MCF 10A (cell line): ENCODE measurements at places on chromosomes 11 and 22.
A peak's percentile ranks its signal among the peaks of the same experiment; 100 is the strongest.

DNA sequence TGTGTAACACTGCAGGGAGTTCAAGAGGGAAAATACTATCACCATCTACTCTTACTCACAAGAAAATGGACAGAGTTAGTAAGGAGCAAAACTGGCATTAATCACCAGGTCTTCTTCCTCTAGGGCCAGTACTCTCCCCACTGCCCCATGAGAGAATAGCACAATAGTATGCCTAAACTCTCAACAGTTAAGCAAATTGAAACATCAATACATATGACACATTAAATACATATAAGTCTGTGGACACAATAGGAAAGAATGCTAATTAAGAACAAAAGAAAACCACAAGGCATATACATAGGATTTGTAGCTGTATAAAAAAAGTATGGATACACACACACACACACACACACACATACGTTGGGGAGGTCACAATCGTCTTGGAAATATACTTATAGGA lies 197.9 kb upstream of the BDNF start:
- H3K27me3 ChIP-seq: no peaks in the 10 kb centered on the region
- H3K27ac ChIP-seq: no peak overlapping the region
- no peak for DNase-seq
- H3K36me3 ChIP-seq: no peaks in the 10 kb centered on the region
- peaks cover 8% of the 10 kb centered on the region for H3K4me1 ChIP-seq
- H3K4me3 ChIP-seq: no peak overlapping the region

- H3K27me3 ChIP-seq: no peaks in the 10 kb centered on the region
- H3K4me1 ChIP-seq: peaks cover 9% of the 10 kb centered on the region
- no peak overlapping the region for H3K4me3 ChIP-seq
Observed at GRCh38 chr11:555780-556661, 4.5 kb downstream of the LMNTD2 start.

DNA sequence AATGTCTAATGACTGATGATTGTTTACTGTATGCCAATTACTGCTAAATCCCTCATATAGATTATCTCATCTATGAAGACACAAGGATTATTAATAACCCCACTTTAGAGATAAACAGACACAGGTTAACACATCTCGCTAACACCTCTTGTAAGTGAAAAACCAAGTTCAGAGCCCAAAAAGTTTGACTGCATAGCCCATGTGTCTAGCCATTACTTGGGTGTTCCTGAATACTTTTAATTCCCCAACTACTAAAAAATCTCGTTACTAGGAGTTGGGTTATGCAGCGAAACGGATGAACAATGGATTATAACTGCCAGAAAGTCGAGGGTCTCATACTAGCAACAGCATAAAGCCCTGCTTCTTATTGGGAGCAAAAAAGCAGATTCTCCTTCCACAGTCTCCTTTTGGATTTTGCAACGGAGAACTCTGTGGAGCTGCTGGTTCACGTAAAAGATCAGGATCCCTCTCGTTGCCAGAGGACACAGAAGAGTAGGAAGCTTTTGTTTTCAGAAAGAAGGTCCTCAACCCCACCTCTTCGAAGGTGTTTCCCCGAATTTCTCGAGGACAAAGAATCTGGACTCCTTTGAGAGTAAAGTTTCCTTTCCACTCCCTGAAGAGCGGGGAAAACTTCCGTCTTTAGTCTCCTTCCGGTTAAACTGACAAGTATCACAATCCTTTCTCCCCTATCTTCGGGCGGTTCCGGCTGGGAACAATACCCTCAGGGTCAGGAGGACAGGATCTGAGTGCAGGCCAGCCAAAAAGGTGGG lies 979 bp downstream of the ZBED5 start:
- H3K4me1 ChIP-seq: peaks cover 6% of the 10 kb centered on the region
- no peaks in the 10 kb centered on the region for H3K27me3 ChIP-seq
- peak; percentile 55 for DNase-seq
- peak overlapping the region; percentile 97 for H3K27ac ChIP-seq

- H3K27me3 ChIP-seq: no peaks in the 10 kb centered on the region
- H3K27ac ChIP-seq: no peak overlapping the region
- DNase-seq: no peak
- no peaks in the 10 kb centered on the region for H3K4me1 ChIP-seq
- peaks cover 8% of the 10 kb centered on the region for H3K36me3 ChIP-seq
- no peak overlapping the region for H3K4me3 ChIP-seq
Observed at GRCh38 chr11:1271002-1271401, 38.4 kb downstream of the TOLLIP start.

- peak overlapping the region; percentile 82 for H3K4me3 ChIP-seq
- no peaks in the 10 kb centered on the region for H3K27me3 ChIP-seq
- no peaks in the 10 kb centered on the region for H3K36me3 ChIP-seq
- H3K4me1 ChIP-seq: peaks cover 15% of the 10 kb centered on the region
- peak; percentile 23 for DNase-seq
- H3K27ac ChIP-seq: peak overlapping the region; percentile 54
Observed at GRCh38 chr11:119167933-119168332, 592 bp upstream of the NLRX1 start.

GRCh38 chr22:30196880-30197336 lies 49.7 kb downstream of the LIF start:
- H3K4me1 ChIP-seq: peaks cover 33% of the 10 kb centered on the region
- H3K4me3 ChIP-seq: peak overlapping the region; percentile 66
- peak overlapping the region; percentile 96 for H3K27ac ChIP-seq
- no peaks in the 10 kb centered on the region for H3K36me3 ChIP-seq

DNA sequence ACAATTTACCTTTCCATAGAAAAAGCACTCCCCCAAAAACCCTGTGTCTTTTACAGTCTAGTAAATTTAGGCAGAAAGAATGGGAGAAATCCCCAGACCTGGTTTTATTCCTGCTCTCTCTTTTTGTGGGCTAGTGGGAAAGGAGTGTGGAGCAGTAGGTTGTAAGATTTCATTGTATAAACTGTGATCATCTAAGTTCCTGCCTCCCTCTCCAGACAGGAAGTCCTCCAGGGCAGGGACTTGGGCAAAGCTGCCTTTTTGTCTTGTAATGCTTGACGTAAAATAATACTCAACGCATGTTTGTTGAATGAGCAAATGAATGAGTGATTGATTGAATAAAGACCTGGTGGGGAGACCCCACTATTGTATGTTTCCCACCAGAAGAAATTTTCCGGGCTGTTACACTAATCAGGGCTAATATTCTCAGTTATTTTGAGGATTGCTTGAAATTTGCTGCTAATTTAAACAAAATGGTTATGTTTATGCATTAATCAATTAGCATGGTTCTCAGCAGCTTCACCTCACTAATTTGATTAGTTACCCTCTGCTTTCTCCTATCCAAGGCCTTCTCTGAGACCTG lies 36.3 kb downstream of the CSNK2A3 start:
- H3K27me3 ChIP-seq: no peaks in the 10 kb centered on the region
- DNase-seq: no peak
- H3K4me1 ChIP-seq: no peaks in the 10 kb centered on the region
- peaks cover 5% of the 10 kb centered on the region for H3K36me3 ChIP-seq
- no peak overlapping the region for H3K4me3 ChIP-seq

- H3K4me3 ChIP-seq: peak overlapping the region; percentile 83
- no peaks in the 10 kb centered on the region for H3K27me3 ChIP-seq
- no peak for DNase-seq
Observed at GRCh38 chr11:126281666-126282175, 1.2 kb upstream of the TIRAP start.

- H3K4me1 ChIP-seq: no peaks in the 10 kb centered on the region
- no peak for DNase-seq
- no peak overlapping the region for H3K27ac ChIP-seq
- H3K27me3 ChIP-seq: no peaks in the 10 kb centered on the region
- no peak overlapping the region for H3K4me3 ChIP-seq
- peaks cover 22% of the 10 kb centered on the region for H3K36me3 ChIP-seq
Observed at GRCh38 chr11:134243913-134244312, 9.2 kb downstream of the THYN1 start.
